Mesenchymal stem cell (in vitro differentiated cells and primary cell): ENCODE measurements at places on chromosomes 13 and 19.

DNA sequence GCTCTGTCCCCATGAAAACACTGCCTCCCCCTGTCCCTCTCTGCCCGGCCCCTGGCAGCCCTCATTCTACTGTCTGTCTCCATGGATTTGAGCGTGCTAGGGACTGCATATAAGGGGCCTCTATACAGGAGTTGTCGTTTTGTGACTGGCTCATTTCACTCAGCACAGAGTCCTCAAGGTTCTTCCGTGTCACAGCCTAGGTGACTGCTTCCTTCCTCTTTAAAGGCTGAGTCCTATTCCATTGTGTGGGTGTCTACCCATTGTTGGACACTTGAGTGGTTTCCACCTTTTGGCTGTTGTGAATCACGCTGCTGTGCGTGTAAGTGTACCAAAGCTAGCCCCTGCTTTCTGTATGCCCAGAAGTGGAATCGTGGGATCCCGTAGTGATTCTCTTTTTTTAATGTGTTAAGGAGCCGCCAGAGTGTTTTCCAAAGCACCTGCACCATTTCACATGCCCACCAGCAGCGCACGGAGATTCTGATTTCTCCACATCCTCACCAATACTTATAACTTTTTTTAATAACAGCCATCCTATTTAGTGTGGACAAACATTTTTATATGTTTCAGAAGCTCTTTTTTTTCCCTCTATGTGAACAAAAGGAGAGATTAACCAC, 116.7 kb downstream of the COL4A2 start:
- no peak overlapping the region for H3K4me3 ChIP-seq
- peaks cover 11% of the 10 kb centered on the region for H3K36me3 ChIP-seq
- no peaks in the 10 kb centered on the region for H3K27me3 ChIP-seq
- H3K4me1 ChIP-seq: peaks cover 33% of the 10 kb centered on the region

DNA sequence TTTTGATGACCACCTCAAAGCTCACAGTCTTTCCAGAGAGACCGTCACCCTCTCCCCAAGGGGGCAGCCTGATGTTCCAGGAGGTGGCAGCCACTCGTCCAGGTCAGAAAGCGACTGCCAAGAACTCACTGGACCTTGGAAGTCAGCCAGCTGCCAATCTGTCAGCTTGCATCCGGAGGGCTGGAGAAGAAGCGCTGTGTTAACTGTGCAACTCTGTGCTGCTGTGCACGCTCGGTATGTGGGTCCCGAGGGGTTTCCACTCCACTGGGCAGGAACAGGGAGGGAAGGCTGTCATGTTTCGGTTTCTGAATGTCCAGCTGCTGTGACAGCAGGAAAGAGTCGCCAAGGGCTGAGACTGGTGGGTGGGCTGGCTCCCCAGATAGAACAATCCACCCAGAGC, 89.2 kb downstream of the CACNA1A start:
- H3K27me3 ChIP-seq: no peaks in the 10 kb centered on the region
- H3K27ac ChIP-seq: no peak overlapping the region
- no peak for DNase-seq
- H3K4me3 ChIP-seq: no peak overlapping the region

GRCh38 chr19:7628589-7629311, 595 bp downstream of the XAB2 start:
- H3K36me3 ChIP-seq: peaks cover 62% of the 10 kb centered on the region

- no peak overlapping the region for H3K27ac ChIP-seq
- no peaks in the 10 kb centered on the region for H3K36me3 ChIP-seq
- peaks cover 11% of the 10 kb centered on the region for H3K4me1 ChIP-seq
These were observed 12.8 kb upstream of the DHRS12 start for GRCh38 chr13:51816604-51817249.
